ENCODE measurements at places on chromosomes 4 and X.

GRCh38 chr4:65546882-65547416 is 123.3 kb downstream of the EPHA5 start:
- DNase-seq = no peak

DNA sequence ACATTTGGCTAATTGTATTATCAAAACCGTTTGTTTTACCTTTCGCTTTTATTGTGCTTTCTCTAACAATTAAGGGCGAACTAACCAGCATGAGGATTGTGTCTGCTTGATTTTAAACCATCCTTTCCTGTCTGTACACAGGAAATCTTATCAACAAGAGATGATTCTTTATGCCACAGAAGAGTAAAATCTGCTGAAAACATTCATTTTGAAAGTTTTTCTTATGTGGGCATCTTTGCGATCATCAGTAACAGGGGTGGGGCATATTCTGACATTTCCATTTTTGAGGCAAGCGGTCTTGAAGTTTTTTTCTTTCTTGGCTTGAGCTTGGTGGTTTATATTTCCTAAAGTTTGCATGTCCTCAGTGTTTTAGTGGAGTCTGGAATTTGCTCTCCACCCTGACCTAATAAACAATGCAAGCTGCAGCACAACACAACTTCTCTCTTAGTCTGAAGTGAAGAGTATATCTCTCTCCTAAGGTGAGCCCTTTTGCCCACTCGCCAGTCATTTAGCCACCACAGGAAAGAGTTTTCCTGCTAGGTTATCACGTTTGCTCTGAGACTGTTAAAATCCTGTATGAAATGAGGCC is 26.6 kb downstream of the NFKB1 start:
- DNase-seq = no peak

- no peak for DNase-seq
Measured at GRCh38 chrX:108020631-108021030, 24.2 kb upstream of the VSIG1 start.

DNA sequence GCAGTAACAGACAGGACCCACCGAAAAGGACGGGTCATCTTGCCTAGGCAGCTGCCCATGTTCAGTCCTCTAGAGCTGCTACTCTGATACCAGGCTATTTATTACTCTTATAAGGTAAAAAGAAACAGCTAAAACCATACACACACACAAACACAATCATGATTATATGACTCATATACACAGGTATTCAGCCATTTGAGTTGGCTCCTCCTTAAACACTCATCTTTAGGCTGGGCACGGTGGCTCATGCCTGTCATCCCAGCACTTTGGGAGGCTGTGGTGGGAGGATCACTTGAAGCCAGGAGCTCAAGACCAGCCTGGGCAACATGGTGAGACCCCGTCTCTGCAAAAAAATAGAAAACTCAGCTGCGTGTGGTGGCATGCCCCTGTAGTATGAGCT is 76.6 kb downstream of the F11 start:
- DNase-seq = no peak

- no peak for DNase-seq
Measured at GRCh38 chr4:106329041-106329618, 12.8 kb downstream of the AIMP1 start.

- no peak for DNase-seq
Measured at GRCh38 chrX:15437724-15438123, 53.5 kb upstream of the VEGFD start.

- no peak for DNase-seq
Measured at GRCh38 chrX:28321286-28321685, 266.0 kb upstream of the IL1RAPL1 start.

GRCh38 chr4:52212702-52213101 is 161.6 kb downstream of the SPATA18 start:
- DNase-seq = no peak

- DNase-seq = peak; percentile 9
Measured at GRCh38 chr4:153222707-153223426, 18.6 kb downstream of the TRIM2 start.

GRCh38 chrX:10217198-10217597 is 60.4 kb downstream of the CLCN4 start:
- no peak for DNase-seq

- no peak for DNase-seq
Measured at GRCh38 chrX:87578978-87579377, 61.4 kb downstream of the KLHL4 start.

DNA sequence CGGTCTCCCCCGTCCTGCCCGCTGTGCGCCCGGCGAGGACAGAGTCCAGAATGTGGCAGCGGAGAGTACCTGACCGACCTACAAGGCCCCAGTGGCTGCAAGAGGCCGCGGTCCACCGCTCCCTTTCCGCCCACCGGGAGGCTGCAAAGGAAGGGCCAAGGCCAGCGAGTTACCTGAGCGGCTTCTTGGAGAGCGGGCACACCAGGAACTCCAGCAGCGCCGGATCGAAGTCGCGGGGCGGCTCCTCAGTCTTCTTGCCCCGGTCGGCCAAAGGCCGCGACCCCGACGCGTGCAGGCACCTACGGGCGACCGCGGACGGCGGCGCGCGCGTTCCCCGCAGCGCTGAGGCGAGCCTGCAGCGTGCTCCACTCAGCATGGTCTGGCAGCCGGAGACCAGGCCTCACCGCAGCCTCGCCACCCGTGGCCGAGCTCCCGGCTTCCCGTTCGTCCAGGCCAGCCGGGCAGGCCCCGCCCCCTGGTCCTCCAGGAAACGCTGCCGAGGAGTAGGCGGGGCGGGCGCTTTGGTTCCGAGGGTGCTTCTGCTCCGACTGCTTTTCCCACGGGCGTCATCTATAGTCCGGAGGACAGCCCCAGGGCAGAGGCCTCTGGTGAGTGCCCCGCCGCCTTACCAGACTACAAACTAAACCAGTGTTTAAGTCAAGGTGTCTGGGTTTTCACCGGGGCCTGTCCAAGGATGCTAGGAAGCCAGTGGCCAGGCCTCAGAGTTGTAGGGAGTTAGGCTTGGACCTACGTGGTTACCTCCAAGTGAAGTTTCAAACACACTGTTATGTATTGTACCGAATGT is at the start of gene PYURF:
Gene PYURF, minus strand, starts transcription at position 452 of the 805 bp plus-strand sequence. Its CDS starts 76 bp downstream, at position 376.
- peak; percentile 71 for DNase-seq

DNA sequence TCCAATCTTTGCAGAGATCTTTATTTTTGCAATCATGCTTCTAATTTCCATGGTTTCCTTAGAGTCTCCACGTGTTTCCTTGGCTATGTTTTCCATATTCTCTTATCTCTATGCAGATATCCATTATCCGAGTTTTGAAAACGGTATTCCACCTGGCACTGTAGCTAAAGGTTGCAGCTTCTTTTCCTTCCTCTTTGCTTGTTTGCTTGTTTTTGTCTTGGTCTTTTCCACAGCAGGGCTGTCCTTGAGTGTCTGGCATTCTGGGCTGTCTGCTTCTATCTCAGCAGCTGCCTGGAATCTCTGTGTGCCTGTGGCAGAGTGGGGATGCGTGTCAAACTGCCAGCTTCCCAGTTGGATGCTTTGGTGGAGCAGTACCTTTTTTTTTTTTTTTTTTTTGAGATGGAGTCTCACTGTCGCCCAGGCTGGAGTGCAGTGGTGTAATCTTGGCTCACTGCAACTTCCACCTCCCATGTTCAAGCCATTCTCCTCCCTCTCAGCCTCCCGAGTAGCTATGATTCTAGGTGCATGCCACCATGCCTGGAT is 46.9 kb downstream of the WFS1 start:
- no peak for DNase-seq

GRCh38 chr4:1466034-1466862 is 60.0 kb upstream of the NKX1-1 start:
- DNase-seq = no peak

- no peak for DNase-seq
Measured at GRCh38 chr4:88286897-88287296, 2.5 kb upstream of the PPM1K start.

- DNase-seq = no peak
Measured at GRCh38 chrX:36684053-36684452, 324.1 kb upstream of the FAM47C start.

- DNase-seq = no peak
Measured at GRCh38 chr4:16626945-16627344, 271.5 kb downstream of the LDB2 start.

GRCh38 chr4:61312526-61312925 is 112.4 kb downstream of the ADGRL3 start:
- DNase-seq = no peak

GRCh38 chr4:15753786-15754185 is 24.3 kb upstream of the CD38 start:
- no peak for DNase-seq

DNA sequence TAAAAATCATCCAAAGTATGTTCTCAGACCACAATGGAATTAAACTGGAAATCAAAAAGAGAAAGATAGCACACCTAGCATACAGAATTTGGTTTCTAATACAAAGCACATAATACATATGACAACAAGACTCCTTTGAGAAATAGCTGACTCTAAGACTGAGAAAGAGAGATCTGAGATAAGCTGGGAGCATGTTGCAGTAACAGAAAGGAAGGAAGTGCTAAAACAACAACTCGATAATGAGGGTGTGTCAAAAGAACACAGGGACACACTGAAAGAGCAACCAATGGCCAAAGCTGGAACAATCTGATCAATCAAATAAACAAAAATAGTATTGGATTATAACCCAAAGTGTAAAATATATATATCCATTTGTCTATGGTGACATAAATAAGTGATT is 586.6 kb downstream of the C4orf33 start:
- no peak for DNase-seq

Data from stimulated activated CD4-positive, alpha-beta T cell treated with anti-CD3 and anti-CD28 coated beads, Interleukin-12 subunit alpha, Interleukin-12 subunit beta, amount 100 ng/mL, for 24 hours (primary cell).